ENCODE measurements at places on chromosomes 11 and 22.

- DNase-seq: no peak
These were observed 18.9 kb downstream of the LIF start for GRCh38 chr22:30227438-30228228.

GRCh38 chr11:108369064-108369463, 98.3 kb downstream of the C11orf65 start:
- DNase-seq: no peak

DNA sequence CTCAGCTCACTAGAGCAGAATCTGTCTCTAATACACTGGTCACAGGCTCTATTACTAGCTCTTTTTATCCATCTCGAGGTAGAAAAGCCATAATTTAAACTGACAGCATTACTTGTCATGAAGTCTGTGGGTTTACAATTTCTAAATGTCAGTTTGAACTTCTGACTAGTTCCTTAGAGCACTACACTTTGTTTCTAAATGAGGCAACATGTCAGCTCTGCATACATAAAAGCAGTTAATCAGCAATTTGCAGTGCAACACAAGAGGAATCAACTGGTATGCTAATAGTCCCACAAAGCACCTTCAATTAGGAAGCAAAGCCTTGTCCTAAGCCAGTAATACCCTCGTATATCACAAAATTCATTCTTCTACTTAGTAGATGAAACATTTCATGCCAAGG, 321.3 kb downstream of the TTC28 start:
- DNase-seq: no peak

DNA sequence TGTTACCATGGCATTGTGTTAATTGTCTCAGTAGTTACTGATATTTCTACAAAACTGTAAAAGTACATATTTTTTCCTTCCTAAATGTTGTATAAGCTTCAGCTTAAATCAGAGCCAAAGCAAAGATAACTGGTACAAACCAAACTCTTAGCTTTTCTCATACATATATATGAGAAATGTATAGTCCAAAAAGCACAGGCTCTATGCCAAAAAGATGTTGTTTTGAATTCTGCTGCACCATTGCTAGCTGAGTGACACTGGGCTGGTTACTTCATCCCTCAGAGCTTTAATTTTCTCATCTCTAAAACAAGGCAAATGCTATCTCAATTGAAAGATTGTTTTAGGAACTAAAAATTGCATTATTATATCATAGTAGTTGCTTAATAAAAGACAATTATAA, 6.7 kb upstream of the GRIA4 start:
- DNase-seq: no peak

DNA sequence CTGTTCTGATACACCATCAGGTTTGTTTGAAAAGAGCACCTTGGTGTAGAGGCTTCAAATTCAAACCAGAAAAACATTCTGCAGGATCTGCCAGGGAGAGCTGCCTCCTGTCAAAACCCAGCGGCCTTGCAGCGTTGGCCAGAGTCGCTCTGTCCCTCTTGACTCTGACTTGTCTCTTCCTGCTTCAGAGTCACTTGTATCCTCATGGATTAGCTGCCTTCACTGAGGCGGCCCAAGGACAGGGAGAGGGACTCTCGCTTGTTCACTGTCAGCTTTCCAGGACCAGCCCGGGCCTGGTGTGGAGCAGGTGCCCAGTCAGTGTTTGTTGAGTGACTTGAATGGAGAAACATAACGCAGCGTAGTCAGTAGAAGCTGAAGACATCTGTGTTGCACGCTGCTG, 18.0 kb downstream of the TBC1D22A start:
- no peak for DNase-seq

GRCh38 chr11:32584921-32585320, 1.3 kb downstream of the EIF3M start:
- no peak for DNase-seq

- DNase-seq: no peak
These were observed at the start of gene EHBP1L1 for GRCh38 chr11:65575568-65576231. Gene EHBP1L1 (plus strand): TSS chr11:65576053. CDS start chr11:65576303, 250 bp downstream.

- DNase-seq: no peak
These were observed 15.9 kb downstream of the PICALM start for GRCh38 chr11:86052693-86053641.

GRCh38 chr22:29744902-29745301, 21.9 kb downstream of the ZMAT5 start:
- DNase-seq: no peak
